ENCODE measurements at places on chromosomes 16 and 17.
A peak's percentile ranks its signal among the peaks of the same experiment; 100 is the strongest.

DNA sequence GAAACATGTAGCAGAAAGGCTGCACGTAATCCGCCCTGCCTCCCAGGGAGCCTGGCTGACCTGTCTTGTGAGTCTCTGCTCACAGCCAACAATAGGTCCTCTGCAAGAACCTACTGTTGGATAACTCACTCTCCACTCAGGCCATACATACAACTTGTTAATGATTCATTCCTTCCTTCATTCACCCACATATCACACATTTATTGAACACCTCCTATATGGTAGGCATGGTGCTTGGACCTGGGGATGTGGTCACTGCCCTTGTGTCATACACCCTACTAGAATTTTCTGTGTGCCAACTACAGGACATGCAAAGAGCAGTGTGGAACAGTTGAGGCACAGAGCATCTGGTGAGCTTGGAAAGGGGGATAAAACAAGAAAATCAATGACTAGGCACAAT is 28.1 kb upstream of the HNF1B start:
- no peak for DNase-seq

- no peak for DNase-seq
Observed at GRCh38 chr17:60149691-60150582, at the start of gene CA4. Gene CA4 (plus strand): TSS chr17:60149973. CDS start chr17:60150035, 62 bp downstream.

- DNase-seq = no peak
Observed at GRCh38 chr16:51940183-51940582, 606.8 kb downstream of the TOX3 start.

- peak; percentile 10 for DNase-seq
Observed at GRCh38 chr17:9402590-9403199, 172.9 kb downstream of the STX8 start.

GRCh38 chr16:6573577-6573976 is 759.1 kb upstream of the RBFOX1 start:
- DNase-seq = no peak

- DNase-seq = peak; percentile 39
Observed at GRCh38 chr17:39659279-39660010, 5.7 kb upstream of the TCAP start.
